T-helper 1 cell (primary cell): ENCODE measurements at places on chromosomes 7 and 10.

DNA sequence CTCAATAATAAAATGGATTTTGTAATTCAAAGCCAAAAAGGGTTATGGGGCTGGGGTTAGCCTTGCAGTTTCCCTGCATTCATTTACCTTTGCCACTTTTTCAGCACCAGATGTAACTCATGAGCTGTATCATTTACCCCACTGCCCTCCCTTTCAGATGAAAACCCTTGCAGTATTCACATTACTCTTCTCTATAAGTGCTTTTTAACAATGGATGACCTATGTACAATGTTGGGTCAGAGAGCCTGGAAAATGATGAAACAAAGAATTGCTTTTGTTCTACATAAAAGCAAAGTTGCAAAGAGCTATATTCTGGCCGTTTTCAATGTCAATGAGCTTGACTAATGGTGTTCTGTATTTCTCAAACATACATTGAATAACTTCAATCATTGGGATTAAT lies 189.7 kb downstream of the TMEM26 start:
- no peak for DNase-seq

DNA sequence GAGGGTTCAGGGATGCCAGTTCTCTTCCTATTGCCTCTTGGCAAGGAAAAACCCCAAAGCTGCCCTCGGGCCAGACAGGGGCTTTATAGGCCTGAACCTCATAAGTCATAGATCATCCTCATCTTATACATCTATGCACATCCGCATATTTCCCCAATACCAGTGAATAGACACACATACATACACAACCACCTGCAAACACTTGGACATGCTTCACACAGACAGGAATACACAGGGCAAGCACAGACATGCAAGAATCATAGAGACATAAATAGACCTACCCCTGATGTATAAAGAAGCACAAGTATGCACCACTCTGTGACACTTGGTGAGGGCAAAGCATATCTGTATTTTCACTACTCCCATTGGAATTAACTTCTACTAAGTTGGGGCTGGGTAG lies 30.7 kb downstream of the MBL2 start:
- DNase-seq = no peak

- no peak for DNase-seq
Observed at GRCh38 chr7:103626776-103627175, 180.8 kb upstream of the SLC26A5 start.

DNA sequence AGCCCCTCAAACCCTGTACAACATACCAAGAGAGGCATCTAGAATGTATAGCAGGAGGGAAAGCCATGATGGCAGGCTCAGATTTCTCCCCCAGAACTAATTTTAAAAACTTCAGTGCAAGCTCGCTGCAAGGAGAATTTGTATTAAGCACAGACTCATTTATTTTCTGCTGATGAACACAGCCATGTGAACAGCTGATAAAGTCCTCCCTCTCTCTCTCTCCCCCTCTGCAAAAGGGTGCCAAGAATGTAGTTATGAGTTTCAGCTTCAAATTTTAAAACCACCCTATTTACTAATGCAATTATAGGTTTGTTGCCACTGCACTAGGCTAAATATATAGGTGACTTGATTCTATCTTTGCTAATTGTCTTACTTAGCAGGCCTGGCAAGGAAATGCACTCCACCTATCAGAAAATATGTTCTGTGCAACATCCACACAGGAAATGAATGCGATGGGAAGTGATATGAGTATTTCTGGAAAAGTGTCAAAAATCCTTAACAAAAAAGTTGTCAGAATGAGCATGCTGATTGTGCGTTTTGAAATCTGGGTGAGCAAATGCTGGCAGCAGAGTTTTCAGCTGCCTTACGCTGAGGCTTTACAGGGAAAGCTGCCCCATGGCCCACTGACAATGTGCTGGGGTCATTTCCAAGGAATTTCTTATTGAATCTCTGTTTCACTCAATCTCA lies 43.4 kb upstream of the GHITM start:
- DNase-seq = no peak

- no peak for DNase-seq
Observed at GRCh38 chr10:114684084-114684821, 26.2 kb upstream of the ABLIM1 start.

DNA sequence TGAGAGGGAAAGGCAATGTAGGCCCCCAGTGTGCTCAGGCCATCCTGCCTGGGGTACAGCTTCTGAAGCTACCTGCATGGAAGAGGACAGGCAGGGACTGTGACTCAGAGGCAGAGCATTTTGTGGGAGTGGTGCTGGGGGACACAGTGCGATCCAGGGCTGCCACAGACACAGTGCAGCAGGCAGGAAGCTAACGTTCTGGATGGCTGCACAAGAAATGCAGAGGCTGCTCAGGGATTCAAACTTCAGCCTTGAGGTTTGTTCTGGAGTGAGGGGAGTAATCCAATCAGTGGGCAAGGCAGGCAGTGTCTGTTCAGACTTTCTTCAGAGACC lies 648.0 kb upstream of the IGFBP3 start:
- no peak for DNase-seq

DNA sequence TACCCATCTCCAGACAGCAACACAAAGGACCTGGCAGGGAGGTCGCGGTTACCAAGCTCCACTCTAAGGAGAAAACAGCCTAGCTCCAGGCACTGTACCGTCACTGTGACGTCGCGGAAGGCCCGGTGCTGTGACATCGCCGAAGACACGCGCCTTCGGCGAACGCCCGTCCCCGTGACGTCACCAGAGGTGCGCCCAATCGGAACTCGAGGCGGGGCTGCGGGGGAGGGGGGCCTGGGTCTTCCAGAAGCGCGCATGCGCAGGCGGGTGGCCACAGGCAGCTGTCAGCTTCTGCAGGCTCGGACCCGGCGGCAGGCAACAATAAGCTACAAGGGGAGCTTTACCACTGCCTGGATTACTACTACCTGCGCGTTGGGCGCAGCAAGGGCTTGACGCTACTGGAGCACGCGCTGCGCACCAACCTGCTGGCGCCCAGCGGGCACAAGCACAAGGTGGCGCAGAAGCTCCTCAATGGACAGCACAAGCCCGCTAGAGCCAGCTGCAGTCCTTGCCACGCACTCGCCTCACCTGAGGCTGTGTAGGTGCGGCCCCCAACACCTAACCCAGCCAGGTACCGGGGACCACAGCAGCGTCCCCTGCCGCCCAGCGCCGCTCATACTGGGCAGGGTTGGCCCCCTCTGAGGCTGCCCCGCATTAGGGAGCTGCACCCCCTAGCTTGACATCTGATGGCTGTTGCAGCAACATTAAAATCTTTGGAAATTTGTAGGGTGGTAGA lies 208.4 kb downstream of the TPST1 start:
- peak; percentile 81 for DNase-seq

DNA sequence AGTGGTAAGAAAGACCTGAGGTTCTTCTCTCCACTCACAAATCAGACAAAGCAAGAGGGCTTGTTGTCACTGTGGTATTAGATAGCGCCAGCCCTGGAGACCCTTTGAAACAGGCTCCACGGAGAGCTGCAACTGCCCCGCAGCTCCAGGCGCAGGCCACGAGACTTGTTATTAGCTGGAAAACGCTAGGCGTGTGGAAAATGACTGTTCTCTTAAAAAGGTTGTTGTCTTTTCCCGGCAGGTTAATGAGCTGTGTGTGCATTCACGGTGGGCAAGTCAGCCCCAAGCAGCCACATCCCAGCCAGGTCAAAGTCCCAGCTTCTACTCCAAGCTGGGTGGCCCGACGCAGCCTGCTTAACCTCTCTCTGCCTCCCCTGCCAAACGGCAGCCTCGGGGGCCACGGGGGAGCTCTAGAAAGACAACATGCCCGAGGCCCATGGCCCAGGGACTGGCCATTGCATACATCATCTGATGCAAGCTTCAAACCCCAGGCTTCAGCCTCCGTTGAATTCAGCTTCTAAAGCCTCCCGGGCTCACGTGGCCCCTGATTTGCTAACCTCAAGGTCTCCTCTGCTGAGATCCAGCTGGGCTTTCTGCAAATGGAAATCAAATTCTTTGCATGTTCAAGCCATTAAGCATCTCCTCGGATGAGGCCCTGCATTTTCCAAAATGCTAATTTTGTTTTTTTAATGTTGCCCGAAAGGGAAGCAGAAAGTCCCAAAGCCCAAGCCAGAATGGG lies 61.3 kb upstream of the DNAAF5 start:
- DNase-seq = no peak

DNA sequence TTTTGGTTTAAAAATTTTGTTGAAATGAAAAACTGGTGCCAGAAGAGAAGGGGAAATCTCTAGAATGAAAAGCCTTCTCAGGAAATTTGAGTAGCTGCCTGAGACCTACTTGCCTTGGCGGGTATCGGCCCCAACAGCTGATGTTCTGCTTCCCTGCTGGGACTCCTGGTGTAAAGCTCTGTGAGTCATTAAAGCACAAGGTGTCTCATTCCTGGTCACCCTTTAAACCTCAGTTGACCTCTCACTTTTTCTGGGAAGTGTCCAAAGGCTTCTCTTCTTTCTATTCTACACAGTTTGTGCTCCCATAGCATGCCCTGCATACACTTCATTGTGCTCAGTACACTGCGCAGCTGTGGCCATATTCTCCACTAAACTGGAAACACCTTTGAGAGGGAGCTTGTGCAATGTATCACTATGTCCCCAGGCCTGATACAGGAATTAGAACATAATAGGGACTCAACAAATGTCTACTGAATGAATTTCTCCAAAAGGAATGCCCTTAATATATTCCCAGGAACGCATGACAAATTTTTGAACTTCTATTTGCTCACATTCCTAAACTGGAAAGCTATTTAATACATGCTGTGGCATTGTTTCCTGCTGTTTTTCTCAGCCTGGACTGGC lies 303.9 kb downstream of the SDHAF3 start:
- DNase-seq = no peak

- no peak for DNase-seq
Observed at GRCh38 chr7:75629044-75629443, 109.7 kb downstream of the HIP1 start.

DNA sequence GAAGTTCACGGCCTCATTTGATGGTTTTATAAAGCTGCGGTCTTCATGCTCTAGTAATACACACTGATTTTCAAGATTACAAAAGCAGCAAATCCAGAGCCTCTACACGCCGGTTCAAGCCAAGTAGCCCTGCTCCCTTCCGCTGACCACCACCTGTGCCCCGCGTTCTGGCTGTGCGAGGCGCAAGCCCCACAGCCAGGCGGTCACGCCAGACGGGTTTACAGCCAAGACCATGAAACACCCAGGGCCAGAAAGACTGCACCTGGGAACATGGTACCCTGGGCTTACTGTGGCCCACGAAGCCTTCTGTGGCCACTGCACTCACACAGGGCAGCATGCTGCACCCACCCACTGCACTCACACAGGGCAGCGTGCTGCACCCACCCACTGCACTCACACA lies 33.6 kb downstream of the GPER1 start:
- DNase-seq = no peak

- no peak for DNase-seq
Observed at GRCh38 chr7:132377015-132377414, 199.3 kb downstream of the PLXNA4 start.

- no peak for DNase-seq
Observed at GRCh38 chr10:124267231-124267885, 151.4 kb downstream of the OAT start.

- no peak for DNase-seq
Observed at GRCh38 chr7:43461349-43462024, 121.4 kb upstream of the STK17A start.

GRCh38 chr10:78516236-78516635 lies 482.6 kb downstream of the RPS24 start:
- DNase-seq = no peak

DNA sequence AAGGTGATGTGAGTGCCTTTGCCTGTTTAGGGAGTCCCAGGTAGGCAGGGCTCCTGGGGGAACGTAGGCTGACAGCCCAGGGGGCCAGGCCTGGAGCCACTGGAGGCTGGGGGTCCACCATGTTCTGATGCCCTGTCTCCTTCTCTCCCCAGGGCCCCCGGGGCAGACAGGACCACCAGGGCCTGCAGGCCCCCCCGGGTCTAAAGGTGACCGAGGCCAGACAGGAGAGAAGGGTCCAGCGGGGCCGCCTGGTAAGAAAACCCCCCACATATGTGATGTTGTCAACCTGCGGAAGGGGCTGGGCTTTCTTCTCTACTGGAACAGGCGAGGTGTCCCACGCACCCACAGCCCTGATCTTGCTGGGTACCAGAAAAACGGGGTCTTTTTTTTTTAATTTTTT lies 85.2 kb downstream of the MYL10 start:
- DNase-seq = no peak

GRCh38 chr7:132220060-132220459 lies 356.2 kb downstream of the PLXNA4 start:
- DNase-seq = no peak

- DNase-seq = no peak
Observed at GRCh38 chr7:30523466-30523865, 18.8 kb upstream of the GGCT start.

DNA sequence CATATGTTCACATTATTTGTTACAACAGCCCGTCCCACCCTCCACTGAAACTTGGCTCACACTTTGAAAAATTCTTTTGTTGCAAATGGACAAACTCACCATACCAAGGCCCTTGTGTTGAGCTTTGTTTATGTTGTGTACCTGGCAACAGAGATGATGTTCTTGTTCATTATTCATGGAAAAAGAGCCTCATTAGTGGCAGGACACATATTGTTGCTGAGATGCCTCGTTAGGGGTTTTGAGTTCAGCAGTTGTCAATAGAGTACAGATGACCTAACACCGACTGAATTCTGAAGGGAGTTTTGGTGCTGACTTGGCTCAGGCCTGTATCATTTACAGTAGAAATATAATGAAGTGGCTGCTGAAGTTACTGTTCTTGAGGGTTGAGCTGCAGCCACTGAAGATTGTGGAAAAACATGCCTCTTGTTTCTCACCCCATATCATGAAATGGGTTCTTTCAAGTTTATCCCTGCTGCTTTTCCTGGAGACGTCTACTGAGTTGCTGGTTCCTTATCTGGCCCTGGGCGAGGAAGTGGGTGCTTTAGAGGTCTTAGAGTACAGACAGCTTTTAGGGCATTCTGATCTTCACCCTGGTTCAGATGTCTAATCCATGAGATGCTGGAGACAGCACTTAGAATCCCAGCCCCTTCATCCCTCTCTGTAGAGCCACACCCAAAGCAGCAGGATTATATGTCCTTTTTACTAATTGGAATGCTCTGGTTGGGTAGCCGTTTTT lies 149.7 kb downstream of the WNT2 start:
- no peak for DNase-seq

DNA sequence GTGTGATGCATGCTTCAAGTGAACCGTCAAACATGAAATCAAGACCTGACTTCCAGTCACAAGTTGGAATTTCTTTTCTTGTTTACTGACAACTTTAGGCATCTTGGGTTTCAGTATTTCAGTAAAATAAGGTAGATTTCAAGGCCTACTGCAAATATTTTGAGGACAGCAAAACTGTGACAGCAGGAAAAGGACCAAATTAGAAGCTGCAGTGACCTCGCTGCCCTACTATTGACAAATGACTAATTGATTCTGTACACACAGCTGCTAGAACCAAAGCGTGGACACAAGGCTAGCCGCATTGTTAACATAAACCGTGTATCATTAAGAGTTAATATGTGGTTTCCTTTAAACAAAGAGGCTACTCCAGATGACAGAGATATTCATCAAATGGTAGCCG lies 105.7 kb upstream of the SEC61G start:
- DNase-seq = no peak

- no peak for DNase-seq
Observed at GRCh38 chr7:97480772-97481390, 251.0 kb upstream of the TAC1 start.

- no peak for DNase-seq
Observed at GRCh38 chr10:52245547-52245946, 68.5 kb upstream of the DKK1 start.
